ENCODE measurements at places on chromosomes 4 and X.

DNA sequence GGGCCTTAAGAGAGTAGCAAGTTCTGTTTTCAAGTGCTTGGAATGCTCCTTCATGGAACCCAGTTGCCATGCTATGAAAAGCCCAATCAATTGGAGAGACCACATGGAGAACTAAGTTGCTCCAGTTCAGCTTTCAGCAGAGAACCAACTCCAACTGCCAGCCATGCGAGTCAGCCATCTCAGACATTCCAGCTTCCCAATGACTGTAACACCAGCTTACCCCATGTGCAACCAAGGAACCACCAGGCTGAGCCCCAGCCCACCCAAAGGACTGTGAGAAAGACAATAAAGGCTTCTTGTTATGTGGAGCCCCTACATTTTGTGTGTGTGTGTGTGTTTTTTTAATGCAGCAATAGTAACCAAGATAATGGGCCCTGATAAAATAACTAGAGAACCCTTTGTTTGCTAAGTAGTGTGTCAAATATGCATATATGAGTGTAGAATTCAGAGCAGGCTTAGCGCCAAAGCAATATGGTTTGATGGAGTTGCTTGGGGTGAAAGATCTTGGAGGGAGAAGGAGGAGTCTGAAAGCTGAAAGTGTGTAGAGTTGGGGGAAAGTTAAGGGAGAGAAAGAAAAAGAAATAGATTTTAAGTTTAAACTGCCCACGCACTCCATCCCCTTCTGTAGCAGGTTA is 35.0 kb upstream of the CCKAR start:
- no peak for DNase-seq

DNA sequence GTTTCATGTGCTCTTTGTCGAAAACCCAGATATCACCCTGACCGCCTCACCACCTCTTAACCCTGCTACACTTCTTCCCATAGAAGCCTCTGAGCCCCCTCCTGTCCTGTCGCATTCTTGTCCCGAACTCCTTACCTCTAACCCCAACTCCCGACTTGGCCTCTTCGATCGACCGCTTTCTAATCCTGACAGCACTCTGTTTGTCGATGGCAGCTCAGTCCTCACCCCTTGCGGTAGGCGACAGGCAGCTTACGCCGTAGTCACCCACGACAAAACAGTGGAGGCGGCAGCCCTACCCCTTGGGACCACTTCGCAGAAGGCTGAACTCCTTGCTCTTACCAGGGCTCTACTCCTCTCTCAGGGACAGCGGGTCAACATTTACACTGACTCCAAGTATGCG is 961.7 kb downstream of the RPA4 start:
- no peak for DNase-seq

GRCh38 chr4:85828027-85828890 is 353.3 kb downstream of the ARHGAP24 start:
- DNase-seq = no peak

- no peak for DNase-seq
Measured at GRCh38 chr4:850323-850945, 24.5 kb upstream of the CPLX1 start.

- DNase-seq = no peak
Measured at GRCh38 chr4:184265546-184266351, 48.1 kb upstream of the ENPP6 start.

- no peak for DNase-seq
Measured at GRCh38 chr4:20687864-20688263, 12.4 kb upstream of the PACRGL start.

GRCh38 chrX:39827951-39828350 is 269.8 kb downstream of the BCOR start:
- no peak for DNase-seq

DNA sequence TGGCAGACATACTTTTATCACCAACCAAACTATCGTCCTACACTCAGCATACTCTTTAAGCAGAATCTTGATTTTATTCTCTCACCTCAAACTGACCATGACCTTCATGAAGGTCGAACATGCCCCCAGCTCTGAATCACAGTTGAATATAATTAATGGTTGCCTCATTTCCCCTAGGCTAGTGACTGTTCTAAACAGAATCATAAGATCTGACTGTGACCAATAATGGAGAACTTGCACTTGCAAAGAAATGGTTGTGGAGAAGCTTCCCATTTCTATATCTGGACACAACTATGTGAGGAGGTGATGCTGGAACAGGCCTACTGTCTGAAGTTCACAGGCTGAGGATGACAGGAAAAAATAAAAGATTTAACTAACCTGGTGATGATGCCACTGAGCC is 85.1 kb downstream of the PDGFC start:
- DNase-seq = no peak

- peak; percentile 8 for DNase-seq
Measured at GRCh38 chrX:18390941-18391538, 34.4 kb upstream of the CDKL5 start.

GRCh38 chr4:183147196-183147595 is 48.1 kb downstream of the WWC2 start:
- no peak for DNase-seq

GRCh38 chr4:144820728-144821085 is 174.8 kb downstream of the HHIP start:
- no peak for DNase-seq

DNA sequence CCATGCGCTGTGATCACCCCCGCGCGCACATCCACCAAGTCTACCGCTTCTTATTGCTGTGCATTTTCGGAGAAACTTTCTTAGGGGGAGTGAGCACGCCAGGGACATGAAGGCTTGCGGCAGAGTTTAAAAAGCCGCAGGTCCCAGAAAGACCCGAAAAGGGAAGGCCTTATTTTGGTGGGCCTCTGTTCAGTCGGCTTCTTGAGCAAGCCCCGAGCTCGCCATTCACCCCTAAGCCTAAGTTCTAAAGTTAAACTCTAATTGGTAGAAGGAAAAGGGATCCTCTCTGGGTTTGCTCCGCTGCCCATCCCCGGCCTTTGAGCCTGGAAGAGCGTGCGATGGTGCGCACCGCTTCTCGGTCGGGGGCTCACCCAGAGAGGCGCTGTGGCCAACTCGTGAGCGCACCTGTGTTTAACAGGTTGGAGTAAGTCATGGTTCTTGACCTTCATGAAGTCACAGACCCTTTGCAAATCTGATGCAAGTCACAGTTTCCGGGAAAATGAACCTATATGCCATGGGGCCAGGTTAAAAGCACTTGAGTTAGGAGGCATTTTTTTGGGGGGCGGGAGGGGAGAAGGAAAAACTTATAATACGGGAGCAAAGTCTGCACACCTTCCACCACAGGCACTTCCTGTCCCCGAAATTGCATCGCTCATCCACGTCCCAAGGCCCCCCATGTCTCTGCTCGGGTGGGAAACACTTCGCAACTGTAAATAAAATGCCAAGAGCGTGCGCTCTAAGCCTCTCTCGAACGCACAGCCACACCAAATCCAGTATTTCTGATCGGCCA is 1.9 kb downstream of the PHOX2B start:
- no peak for DNase-seq

DNA sequence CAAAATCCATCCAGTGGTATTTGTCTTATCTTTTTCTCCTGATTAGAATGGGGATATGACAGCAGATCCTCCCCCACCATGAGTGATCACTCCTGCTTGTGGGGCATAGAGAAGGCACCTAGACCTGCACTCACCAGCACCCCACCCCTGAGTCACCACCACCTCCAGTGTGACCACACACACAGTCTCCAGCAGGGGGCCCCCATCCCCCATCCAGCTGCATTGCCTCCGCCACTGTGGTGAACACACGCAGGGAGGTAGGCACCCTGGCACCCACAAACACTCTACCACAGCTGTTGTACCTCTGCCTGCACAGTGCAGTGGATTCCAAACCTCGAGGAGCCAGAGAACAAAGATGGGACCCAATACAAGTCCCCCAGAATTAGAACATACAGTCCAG is 9.0 kb upstream of the MAGEA8 start:
- no peak for DNase-seq

DNA sequence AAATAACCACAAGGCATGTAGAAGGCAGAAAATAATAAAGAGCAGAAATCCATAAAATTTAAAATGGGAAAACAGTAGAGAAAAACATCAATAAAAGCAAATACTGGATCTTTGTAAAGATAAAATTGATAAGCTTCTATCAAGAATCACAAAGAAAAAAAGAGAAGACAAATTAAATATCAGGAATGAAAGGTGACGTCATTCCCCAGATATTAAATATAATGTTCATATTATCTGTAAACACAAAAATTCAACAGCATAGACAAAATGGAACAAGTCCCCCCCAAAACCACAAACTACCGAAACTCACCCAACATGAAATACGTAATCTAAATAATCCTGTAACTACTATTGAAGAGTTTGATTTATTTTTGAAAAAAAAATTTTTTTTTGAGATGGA is 30.5 kb upstream of the FAM120C start:
- DNase-seq = no peak

DNA sequence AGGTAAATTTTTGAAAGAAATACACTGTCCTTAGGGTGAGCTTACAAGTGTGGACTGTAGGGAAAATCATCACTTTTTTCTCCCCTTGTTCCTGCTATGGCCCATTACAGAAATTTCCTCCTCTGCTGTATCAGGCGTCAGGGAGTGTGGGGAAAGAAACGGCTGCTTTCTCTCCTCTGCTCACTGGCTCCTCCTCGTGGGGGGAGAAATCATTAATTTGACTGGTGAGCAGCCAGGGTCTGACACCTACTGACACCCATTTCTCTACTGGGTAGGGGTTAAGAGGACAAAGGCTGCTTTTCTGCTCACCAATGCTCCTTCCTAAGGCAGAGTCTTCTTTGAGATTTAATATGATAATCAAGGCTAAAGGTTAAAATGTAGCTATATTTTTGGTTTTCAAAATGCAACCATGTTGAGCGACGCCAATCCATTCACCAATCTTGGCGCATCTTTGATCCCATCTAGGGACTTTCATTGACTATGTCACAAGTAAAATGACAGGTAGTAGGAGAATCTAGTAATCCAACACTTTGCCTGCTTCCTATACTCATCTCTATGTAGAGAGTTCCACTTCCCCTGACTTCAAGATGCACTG is 25.1 kb downstream of the SETD7 start:
- peak; percentile 49 for DNase-seq

GRCh38 chr4:40177591-40177990 is 19.2 kb upstream of the RHOH start:
- DNase-seq = no peak

DNA sequence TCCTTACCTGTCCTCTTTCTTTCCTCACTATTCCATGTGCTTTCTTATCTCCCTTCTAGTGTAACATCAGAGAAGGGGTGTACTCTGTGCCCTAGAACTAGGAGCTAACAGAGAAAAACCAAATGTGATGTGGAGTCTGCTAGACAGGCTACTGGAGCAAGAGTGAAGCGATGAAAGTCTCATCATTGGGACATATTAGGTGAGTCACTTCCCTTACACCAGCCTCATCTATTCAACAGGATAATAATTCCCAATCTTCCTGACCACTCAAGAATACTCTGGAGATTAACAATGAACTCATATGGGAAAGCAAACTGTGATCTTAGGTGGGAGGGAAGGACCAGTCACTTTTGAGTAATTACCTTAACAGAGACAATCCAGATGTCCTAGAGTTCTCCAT is 58.1 kb downstream of the RAB40A start:
- no peak for DNase-seq

DNA sequence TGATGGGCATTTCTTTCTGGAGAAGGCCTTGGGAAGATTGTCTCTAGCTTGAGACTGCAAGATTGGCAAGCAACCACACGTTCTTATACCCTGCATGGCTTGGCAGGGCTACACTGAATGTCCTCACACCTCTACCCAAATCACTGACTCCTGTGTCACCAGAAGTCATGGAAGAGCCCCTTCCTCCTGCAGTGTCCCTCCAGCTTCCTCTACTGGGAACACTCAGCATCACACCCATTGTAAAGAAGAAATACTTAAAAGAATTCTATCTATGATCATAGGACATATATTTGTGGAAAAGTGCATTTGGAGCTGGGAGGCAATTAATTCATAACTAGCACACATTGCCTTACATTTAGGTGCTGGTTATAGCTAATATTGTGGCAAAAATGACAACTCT is 113.1 kb downstream of the CCSER1 start:
- no peak for DNase-seq

DNA sequence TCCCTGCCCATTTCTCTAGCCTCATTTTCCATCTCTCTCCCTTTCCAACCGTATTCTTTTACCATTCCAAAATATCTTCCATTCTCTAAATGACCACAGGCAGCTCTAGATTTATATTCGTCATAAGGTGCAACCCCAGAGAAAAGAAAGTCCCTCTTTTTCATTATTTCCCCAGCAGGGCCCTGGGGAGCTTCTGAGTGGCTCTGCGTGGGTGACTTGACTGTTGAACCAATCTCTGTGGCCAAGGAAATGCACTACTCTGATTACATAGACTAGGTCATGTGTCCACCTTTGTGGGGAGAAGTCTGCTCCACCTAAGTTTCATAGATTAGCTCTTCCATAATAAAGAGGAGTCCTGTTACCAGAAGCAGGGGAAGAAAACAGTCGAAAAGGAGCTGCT is 51.4 kb downstream of the ATOH1 start:
- no peak for DNase-seq

DNA sequence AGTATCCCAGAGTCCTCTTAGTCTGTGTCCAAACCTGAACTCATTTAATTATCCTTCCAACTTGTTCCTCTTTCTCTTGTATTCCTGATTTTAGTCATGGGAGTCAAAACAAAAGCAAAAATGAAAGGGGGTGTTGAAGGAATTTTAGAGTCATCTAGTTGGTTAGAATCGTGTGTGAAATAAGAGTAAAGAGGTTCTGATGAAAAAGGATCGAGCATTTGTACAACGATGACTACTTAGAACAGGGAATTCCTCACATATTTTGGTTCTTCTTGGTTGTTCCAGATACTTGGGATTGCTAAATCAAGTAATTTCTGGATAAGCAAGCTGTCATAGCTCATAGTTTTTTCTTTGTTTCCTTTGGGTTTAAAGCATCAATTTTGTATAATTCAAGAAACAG is 194.4 kb downstream of the BCOR start:
- no peak for DNase-seq

DNA sequence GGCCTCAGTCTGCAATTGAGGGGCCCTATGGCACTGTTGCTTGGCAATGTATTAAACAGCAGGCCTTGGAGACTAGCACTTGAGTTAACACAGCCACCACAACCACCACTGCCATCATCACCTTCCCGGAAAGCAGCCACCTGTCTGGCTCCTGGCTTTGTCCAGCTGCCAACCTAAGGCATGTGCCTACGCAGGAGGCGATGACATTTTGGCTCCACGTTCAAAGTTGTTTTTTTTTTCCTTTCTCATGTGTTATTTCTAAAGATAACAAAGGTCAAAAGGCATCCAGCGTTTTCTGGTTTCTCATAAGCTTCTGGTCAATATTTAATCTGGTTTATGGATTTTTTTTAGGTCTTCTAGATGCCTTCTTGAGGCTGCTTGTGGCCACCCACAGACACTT is 7.5 kb downstream of the CLDN2 start:
- DNase-seq = no peak

- no peak for DNase-seq
Measured at GRCh38 chr4:142242156-142242555, 603.9 kb downstream of the INPP4B start.

- no peak for DNase-seq
Measured at GRCh38 chr4:6183740-6184139, 16.6 kb downstream of the JAKMIP1 start.

DNA sequence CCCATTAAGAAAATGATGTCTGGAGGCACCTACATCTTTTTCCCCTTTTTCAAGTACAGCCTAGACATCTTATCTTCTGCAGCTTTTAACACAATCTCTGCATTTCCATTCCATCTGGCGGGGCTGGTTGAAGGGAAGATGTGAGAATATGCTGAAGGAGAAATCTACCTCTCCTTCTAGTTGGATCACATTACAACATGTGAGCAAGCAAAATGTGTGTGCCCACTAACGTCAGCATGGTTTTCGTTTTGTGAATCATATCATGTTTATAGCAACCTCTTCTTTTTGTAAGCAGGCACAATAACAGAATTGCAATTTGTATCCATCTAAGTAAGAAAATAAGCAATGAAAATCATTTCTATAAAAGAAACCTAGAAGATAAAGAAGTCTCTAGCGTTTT is 28.9 kb upstream of the MID1 start:
- DNase-seq = no peak

Data from substantia nigra (tissue), 51 donors.